ENCODE measurements at places on chromosomes 16 and 17.

- H3K27me3 ChIP-seq = no peaks in the 10 kb centered on the region
- H3K4me1 ChIP-seq = no peaks in the 10 kb centered on the region
- no peak overlapping the region for H3K4me3 ChIP-seq
- no peak overlapping the region for H3K27ac ChIP-seq
These were observed 23.9 kb downstream of the NFAT5 start for GRCh38 chr16:69589434-69590269.

- peaks cover 3% of the 10 kb centered on the region for H3K4me1 ChIP-seq
- H3K36me3 ChIP-seq = no peaks in the 10 kb centered on the region
- no peaks in the 10 kb centered on the region for H3K27me3 ChIP-seq
- DNase-seq = no peak
These were observed 1.1 kb downstream of the CLUAP1 start for GRCh38 chr16:3501783-3502400.

GRCh38 chr17:17792551-17793377 lies 44.0 kb downstream of the SREBF1 start:
- peaks cover 14% of the 10 kb centered on the region for H3K4me1 ChIP-seq
- peak; percentile 83 for DNase-seq
- no peak overlapping the region for H3K4me3 ChIP-seq
- no peaks in the 10 kb centered on the region for H3K36me3 ChIP-seq
- H3K27ac ChIP-seq = peak overlapping the region; percentile 19

- H3K27me3 ChIP-seq = no peaks in the 10 kb centered on the region
- no peaks in the 10 kb centered on the region for H3K4me1 ChIP-seq
- H3K4me3 ChIP-seq = no peak overlapping the region
These were observed 9.7 kb upstream of the ARHGAP17 start for GRCh38 chr16:25024900-25025299.

- no peak for DNase-seq
- H3K4me1 ChIP-seq = peaks cover 27% of the 10 kb centered on the region
- no peaks in the 10 kb centered on the region for H3K27me3 ChIP-seq
- H3K36me3 ChIP-seq = peaks cover 2% of the 10 kb centered on the region
These were observed 1.1 kb downstream of the ACSF2 start for GRCh38 chr17:50426814-50427787.

GRCh38 chr16:67441907-67442306 lies 11.0 kb downstream of the HSD11B2 start:
- H3K36me3 ChIP-seq = no peaks in the 10 kb centered on the region
- H3K4me3 ChIP-seq = no peak overlapping the region
- no peak for DNase-seq
- H3K27me3 ChIP-seq = no peaks in the 10 kb centered on the region

GRCh38 chr16:927931-928330 lies 42.9 kb downstream of the LMF1 start:
- DNase-seq = no peak
- no peak overlapping the region for H3K4me3 ChIP-seq
- H3K27ac ChIP-seq = no peak overlapping the region
- H3K4me1 ChIP-seq = no peaks in the 10 kb centered on the region
- H3K36me3 ChIP-seq = no peaks in the 10 kb centered on the region
- H3K27me3 ChIP-seq = no peaks in the 10 kb centered on the region

DNA sequence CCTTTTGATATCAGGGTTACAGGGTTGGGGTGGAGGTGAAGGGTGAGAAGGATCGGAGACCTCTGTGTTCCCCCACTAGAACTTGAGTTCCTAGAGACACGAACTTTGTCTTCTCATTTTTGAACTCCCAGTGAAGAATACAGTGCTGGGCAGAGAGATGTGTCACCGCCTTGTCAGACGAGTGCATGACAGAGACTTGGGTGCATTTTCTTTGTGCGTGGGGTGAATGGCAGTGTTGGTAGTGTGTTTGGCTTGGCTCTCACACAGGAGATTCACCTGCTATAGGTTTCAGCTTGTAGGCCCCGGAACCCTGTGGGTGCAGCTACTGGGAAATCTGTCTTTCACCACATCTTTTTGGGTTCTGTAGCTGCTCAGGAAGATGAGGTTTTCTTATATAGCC lies 40.0 kb upstream of the CCR7 start:
- no peak overlapping the region for H3K27ac ChIP-seq
- H3K36me3 ChIP-seq = no peaks in the 10 kb centered on the region
- no peaks in the 10 kb centered on the region for H3K4me1 ChIP-seq
- no peak overlapping the region for H3K4me3 ChIP-seq

- no peaks in the 10 kb centered on the region for H3K36me3 ChIP-seq
- DNase-seq = peak; percentile 51
- H3K4me3 ChIP-seq = peak overlapping the region; percentile 88
- peak overlapping the region; percentile 95 for H3K27ac ChIP-seq
- peaks cover 17% of the 10 kb centered on the region for H3K4me1 ChIP-seq
These were observed 688 bp downstream of the CRK start for GRCh38 chr17:1455291-1455796.

DNA sequence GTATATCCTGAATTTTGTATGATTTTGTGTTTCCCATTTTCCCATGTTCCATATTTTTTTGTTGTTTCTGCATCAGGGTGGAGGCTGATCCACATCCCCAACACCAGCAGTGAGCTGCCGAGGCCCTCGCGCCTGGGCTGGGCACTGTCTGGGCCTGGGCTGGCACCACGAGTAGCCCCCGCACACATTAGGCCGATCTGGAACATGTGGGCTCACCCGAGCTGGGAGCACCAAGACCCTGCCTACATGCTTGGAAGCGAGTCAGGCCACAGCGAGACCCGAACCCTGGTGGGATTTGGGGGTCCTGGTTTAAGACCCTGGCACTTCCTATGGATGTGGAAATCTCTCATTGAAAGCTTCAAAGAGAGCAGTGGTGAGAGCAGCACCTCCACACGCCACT lies 8.5 kb downstream of the KCTD5 start:
- DNase-seq = no peak
- H3K36me3 ChIP-seq = no peaks in the 10 kb centered on the region
- H3K27me3 ChIP-seq = no peaks in the 10 kb centered on the region
- H3K4me3 ChIP-seq = no peak overlapping the region

DNA sequence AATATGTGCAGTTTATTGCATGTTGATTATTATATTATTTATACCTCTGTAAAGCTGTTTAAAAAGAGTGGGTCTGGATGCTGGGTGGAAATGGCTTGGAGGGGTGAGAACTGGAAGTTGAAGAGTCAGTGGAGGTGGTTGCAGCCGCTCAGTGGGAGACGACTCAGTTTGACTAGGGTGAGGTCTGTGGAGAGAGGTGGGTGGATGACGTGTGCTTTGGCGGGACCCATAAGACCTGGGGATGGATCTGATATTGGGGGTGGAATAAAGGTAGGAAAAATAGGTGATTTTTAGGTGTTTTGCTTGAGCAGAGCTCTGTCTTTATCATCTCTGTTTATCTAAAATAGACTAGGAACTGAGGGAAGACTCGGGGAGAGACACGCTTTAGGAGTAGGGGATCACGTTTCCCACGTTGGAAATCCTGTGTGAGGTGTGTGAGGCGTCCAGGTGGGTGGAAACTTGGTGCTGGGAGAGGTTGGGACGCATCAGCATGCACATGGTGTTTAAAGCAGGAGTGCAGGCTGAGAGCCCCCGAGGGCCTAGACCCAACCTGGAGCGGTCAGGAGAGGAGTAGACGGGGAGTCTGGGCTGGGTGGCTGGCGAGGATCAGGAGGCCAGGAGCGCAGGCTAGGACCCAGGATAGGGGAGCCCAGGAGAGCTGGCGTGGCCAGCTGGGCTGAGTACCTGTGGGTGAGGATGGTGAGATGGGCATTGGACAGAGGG lies 17.2 kb downstream of the NT5M start:
- DNase-seq = no peak
- no peaks in the 10 kb centered on the region for H3K27me3 ChIP-seq
- H3K27ac ChIP-seq = no peak overlapping the region
- H3K4me1 ChIP-seq = no peaks in the 10 kb centered on the region
- no peak overlapping the region for H3K4me3 ChIP-seq
- H3K36me3 ChIP-seq = no peaks in the 10 kb centered on the region

Data from astrocyte (in vitro differentiated cells and primary cell).